ENCODE measurements at places on chromosomes 3 and 15.

GRCh38 chr15:74414603-74415338 is 19.0 kb downstream of the SEMA7A start:
- no peak for DNase-seq

DNA sequence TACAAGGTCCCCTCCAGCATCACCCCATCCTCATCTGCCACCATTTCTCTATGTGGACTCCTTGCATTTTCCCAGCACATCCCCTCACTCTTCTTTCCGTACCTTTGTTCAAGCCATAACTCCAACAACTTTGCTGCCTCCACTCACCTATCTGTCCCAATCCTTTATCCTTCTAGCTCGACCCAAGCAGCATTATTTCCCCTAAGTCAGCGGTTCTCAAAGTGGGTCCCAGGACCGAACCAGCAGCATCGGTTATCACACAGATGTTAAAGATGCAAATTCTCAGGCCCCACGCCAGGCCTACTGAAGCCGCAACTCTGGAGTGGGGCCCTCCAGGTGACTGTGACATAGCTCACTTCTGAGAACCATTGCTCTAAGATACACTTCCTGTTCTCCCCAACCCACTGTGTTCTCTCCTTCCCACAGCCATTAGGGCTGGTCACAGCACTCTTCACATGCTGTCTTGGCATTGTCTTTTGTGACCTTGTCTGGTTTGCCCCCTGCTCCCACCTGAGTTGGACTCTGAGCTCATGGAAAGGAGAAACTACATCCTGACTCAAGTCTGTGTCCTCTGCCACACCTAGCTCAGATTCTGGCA is 56.2 kb downstream of the AAGAB start:
- DNase-seq = no peak

GRCh38 chr3:1117843-1118473 is 25.1 kb downstream of the CNTN6 start:
- DNase-seq = no peak

GRCh38 chr15:29917600-29918597 is 95.6 kb upstream of the TJP1 start:
- no peak for DNase-seq

DNA sequence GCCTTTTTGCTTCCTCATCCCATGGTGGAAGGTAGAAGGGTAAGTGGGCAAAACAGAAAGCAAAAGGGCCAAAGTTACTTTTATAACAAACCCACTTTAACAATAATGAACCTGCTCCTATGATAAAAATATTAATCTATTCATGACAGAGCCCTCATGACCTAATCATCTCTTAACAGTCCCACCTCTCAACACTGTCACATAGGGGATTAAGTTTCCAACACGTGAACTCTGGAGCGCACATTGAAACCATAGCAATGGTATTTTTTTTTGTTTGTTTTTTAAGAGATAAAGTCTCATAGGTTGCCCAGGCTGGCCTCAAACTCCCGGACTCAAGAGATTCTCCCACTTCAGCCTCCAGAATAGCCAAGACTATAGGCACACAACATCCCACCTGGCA is 30.7 kb downstream of the KATNBL1 start:
- DNase-seq = no peak

DNA sequence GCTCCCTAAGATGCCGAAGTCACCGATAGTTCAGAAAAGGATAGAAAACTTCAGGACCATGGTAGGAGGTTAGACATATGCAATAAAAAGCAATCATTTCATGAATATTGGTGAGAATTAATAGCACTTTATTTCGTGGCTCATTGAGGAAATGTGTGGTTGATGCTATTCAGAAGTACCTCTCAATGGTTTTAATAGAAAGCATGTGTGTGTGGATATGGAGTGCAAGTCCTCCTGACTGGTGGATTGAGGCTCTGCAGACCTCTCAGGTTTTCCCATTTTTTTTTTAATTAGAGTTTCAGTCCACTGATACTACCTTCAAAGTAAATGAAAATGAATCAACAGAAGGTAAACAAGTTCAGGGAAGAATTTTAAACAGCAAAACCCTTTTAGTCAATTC is 384.3 kb upstream of the RARB start:
- DNase-seq = no peak

DNA sequence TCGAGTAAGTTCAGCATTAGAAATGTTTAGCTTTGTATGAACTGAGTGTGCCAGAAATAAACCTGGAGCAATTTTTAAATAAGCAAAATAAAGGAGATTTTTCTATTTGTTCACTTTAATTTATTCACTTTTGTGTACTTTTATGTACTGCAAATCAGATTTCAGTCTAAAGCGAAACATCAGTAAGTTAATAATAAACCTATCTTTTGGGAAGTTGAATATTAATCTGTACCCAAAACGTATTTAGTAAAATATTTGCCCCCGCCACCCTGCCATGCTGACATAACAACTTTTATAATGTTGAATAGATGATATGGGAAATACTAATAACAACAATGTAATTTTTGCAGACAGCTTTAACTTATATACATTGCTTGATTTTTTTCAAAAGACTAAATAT is 230.0 kb downstream of the CDIN1 start:
- no peak for DNase-seq

Data from HAP-1 (cell line).